ENCODE measurements at places on chromosomes 13 and 19.
A peak's percentile ranks its signal among the peaks of the same experiment; 100 is the strongest.

- DNase-seq = no peak
These were observed 44.3 kb downstream of the BBC3 start for GRCh38 chr19:47186446-47187334.

GRCh38 chr13:110213461-110214074 lies 93.4 kb downstream of the COL4A1 start:
- no peak for DNase-seq

- DNase-seq = no peak
These were observed 43.3 kb downstream of the SPATA13 start for GRCh38 chr13:24203811-24204210.

DNA sequence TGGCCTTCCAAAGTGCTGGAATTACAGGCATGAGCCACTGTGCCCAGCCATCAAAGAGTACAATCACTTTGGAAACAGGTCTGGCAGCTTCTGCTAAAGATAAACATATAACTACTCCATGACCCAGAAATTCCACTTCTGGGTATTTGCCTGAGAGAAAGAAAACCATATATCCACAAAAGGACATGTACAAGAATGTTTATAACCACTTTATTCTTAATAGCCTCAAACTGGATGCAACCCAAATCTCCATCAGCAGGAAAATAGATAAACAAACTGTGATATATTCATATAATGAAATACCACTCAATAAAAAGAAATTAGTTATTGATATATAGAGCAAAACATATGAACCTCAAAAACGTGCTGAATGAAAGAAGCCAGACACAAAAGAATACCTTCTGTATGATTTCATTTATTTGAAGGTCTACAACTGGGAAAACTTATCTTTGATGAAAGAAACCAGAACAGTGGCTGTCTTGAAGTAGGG lies 40.5 kb downstream of the TEX26 start:
- DNase-seq = no peak

GRCh38 chr19:38060331-38060730 lies 153.3 kb downstream of the SIPA1L3 start:
- no peak for DNase-seq

DNA sequence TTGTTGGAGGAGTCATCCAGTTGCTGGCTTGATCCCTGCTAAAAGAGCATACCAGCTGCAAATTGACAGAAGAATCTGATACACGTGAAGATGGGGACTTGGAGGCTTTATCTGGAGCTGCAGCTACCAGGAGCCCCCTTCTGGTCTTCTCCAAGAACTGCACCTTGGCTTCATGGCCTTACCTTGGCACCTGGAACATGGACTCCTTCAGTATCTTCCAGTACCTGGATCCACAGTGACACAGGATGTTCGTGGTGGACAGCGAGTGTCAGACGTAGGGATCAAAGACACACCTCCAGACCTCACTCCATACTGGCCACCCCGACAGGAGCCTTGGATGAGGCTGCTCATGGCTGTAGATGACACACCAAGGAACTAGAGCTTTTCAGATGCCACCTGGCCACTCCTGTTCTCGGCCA lies 9.9 kb upstream of the ACSBG2 start:
- peak; percentile 71 for DNase-seq

- no peak for DNase-seq
These were observed 1159.3 kb upstream of the PRR20A start for GRCh38 chr13:55981381-55981780.

- DNase-seq = no peak
These were observed 12.9 kb upstream of the GARIN5A start for GRCh38 chr19:50489461-50490011.

DNA sequence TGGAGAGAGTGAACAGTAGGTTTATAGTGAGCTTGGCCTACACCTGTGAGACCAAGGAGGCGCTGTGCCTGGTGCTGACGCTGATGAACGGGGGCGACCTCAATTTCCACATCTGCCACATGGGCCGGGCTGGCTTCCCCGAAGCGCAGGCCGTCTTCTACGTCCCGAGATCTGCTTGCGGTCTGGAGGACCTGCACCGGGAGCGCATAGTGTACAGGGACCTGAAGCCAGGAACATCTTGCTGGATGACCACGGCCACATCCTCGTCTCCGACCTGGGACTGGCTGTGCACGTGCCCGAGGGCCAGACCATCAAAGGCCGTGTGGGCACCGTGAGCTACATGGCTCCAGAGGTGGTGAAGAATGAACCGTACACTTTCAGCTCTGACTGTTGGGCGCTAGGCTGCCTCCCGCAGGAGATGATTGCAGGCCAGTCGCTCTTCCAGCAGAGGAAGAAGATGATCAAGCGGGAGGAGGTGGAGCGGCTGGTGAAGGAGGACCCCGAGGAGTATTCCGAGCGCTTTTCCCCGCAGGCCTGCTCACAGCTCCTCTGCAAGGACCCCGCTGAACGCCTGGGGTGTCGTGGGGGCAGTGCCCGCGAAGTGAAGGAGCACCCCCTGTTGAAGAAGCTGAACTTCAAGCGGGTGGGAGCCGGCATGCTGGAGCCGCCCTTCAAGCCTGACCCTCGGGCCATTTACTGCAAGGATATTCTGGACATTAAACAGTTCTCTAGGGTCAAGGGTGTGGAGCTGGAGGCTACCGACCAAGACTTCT lies 139.0 kb downstream of the ZDHHC20 start:
- no peak for DNase-seq

DNA sequence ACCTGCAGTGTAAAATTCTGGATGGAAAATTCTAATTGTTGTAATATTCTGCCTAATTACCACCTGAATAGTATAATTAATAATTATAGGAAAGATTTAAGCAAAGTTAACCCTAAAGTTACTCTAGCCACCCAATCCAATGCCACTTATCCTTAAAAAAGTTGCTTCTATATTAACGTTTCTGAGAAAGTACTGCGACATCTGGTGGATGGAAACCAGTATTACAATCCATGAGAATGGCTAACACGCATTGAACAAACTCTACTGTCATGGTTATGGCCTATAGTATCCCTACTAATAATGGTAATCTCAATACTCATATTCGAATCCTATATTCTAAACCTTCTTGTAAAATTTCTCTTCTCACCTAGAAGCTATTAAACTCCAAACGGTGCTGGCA lies 1551.8 kb downstream of the SLITRK1 start:
- no peak for DNase-seq
